ENCODE measurements at places on chromosomes 16 and 17.
A peak's percentile ranks its signal among the peaks of the same experiment; 100 is the strongest.

GRCh38 chr16:30677931-30678585 lies 19.8 kb downstream of the FBRS start:
- no peak for DNase-seq

DNA sequence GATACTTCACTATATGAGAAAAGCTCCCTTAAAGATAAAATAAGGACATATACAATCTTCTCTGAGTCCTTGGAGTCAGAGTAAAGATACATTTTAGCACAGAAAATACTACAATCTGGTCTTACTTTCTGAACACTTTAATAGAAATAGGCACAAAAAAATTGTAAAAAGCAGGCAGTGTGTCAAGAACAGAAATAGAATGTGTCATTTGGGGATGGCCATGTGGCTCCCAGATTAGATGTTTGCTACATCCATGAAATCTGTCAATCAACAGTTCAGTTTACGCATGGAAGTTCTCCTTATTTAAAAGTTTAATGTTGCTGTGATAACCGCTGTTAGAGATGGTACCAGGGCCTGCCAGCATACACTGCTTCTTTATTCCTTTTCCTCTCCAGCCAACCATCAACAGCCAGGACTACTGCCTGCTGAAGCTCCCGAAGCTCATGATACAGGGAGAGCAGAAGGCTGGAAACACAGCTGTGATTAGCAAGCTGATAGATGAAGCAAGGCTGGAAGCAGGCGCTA lies 278.5 kb downstream of the CEP112 start:
- no peak for DNase-seq

DNA sequence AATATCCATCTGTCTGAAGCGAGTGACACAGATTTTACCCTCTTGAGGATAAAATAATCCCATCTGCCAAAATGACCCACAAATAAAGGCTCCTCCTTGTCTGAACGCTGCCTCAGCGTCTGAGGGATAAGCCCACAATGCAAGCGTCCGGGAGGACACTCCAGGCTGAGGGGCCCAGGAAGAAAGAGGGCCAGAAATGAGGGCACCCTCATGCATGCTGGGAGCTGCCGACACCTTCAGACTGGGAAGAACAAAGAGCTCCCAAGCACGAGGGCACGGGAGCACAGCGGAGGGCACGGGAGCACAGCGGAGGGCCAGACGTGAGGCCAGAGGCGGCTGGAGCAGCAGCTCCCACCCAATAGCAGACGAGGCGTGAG lies 126.9 kb downstream of the ZNF778 start:
- no peak for DNase-seq

GRCh38 chr17:69207151-69207550 lies 21.5 kb downstream of the ABCA10 start:
- no peak for DNase-seq

- DNase-seq = no peak
Measured at GRCh38 chr17:32590974-32591373, 104.2 kb downstream of the CDK5R1 start.

GRCh38 chr17:290121-290521 lies 62.5 kb downstream of the RPH3AL start:
- no peak for DNase-seq

DNA sequence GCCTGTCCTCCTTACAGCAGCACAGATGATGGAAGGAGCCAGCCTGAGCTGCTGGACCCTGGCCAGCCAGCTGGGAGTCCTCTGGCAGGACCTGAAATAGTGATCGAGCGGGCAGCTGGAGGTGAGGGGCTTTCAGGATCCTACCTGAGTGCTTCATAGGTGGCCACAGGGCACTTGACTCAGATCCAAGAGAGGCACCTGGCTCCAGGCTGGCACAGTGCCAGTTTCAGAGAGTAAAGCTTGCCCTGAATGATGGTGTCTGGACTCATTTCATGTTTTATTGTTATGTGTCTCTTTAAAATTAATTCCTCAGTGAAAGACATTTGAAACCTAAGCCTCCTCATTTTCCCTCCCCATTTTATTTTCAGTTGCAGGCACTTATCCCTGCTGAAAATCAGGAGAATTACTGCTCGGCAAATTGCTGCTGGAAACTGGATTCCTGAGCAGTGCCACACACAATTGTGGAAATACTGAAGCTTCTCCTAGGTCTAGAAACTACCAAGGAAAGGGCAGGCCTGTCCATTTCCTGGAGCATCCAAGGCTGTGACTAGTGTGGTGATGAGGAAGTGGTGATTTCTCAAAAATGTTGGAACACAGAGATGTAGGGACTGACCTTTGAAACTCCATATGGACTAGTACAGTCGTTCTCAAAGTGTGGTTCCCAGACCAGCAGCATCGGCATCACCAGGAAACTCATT lies 16.1 kb upstream of the ADAMTS18 start:
- DNase-seq = no peak

DNA sequence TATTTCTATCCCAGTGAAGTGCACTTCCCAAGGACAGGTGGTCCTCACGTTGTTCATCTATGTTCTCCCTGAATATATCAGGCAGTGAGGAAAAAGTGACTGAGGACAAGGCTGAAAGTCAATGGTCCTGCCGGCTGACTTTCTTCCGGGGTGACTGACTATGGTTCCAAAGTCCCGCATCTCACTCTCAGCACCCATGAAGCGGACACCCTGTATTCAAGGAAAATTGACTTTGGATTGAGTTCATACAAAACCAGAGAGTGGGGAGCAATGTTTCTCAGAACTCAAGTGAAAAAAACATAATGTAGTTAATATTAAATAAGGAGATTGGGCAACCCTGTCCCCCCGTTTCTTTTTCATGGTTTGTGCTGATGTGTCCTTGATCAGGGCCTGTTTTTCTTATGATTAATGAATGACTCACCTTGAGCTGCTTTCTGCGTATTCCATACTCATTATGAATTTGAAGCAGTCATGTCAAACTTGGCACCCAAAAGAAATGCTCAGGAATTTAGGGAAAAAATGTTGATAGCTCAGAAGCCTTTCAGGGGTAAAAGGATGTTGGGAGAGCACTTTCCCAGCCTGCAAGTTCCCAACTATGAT lies 184.0 kb downstream of the CYLD start:
- no peak for DNase-seq

DNA sequence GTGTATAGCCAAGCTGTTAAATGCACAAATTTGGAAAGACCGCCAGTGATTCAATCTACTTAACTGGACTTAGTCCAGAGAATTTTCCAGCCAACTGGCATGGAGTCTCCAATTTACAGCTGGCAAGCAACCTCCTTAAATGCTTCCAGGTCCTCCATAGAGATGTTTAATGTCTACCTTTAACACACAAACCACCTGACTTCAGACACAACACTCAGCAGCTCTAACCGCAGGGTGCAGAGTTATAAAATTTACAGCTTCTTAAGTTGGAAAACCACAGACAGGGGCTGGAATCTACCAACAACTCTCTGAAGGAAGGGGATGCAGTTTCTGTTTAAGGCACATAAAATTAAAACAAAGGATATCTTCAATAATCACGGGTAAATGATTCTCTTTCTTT lies 106.9 kb downstream of the SYCE1L start:
- DNase-seq = no peak

DNA sequence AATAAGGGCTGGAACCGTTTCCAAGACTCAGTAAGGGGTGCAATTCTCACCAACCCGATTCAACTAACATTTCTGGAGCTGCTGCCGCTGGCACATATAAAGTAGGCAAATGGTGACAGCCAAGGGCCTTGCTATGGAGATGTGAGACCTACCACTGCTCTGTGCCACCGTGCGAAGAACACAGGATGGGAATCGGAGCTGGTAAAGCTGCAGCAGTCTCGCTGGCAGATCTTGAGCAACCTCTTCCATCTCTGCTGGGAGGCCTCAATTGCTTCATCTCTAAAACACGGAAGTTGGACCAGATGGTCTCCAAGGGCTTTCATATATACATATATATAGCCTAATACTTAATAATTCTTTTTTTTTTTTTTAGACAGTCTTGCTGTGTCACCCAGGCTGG lies 128.9 kb upstream of the RCVRN start:
- no peak for DNase-seq

- peak; percentile 23 for DNase-seq
Measured at GRCh38 chr17:79993390-79994227, 42.1 kb downstream of the TBC1D16 start.

DNA sequence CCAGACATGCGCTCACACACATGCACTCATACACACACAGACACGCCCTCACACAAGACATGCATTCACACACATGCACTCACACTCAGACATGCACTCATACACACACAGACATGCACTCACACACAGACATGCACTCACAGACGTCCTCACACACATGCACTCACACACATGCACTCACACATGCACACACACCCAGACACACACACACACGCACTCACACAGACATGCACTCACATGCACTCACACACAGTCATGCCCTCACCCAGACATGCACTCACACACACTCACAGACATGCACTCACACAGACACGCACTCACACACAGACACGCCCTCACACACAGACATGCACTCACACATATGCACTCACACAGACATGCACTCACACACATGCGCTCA lies 2.1 kb upstream of the ZNF469 start:
- no peak for DNase-seq

- no peak for DNase-seq
Measured at GRCh38 chr17:48549914-48550501, 5.1 kb upstream of the HOXB2 start.

- no peak for DNase-seq
Measured at GRCh38 chr17:14921936-14922335, 343.2 kb downstream of the PMP22 start.

- no peak for DNase-seq
Measured at GRCh38 chr16:54405478-54405877, 118.9 kb upstream of the IRX3 start.

DNA sequence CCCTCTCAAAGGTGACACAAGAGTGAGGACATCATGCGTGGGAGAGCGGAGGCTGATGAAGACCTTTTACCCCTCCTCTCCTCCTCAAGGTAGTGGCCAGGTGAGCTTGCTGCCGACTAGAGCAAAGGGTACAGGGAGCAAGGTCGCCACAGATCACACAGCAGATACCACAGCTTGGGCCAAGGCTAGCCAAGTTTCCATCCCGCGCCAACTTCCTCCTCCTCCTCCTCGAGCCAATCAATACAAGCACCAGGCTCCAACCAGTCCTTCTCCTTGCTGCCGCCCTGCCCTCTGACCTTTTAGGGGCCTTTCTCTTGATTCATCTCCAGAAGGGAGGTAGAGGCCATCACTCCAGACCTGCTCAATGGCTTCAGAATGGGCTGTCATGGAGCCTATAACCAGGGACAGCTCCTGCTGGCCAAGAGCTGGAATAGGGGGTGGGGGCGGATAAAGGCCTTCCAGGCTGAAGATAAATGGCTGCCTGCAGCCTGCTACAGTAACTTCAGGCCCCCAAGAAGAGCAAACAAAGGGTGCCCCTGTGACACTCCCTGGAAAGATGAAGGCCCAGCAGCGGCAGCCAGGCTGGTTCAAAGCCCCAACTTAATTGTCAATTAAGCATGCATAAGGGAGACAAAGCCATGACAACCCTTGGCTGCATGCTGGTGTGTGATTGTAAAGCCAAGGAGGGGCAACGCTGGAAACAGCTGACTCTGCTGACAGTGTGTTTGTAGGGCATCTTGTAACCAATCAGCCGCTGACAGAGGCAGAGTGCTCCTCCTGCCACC lies 17.8 kb downstream of the HNF1B start:
- DNase-seq = no peak

DNA sequence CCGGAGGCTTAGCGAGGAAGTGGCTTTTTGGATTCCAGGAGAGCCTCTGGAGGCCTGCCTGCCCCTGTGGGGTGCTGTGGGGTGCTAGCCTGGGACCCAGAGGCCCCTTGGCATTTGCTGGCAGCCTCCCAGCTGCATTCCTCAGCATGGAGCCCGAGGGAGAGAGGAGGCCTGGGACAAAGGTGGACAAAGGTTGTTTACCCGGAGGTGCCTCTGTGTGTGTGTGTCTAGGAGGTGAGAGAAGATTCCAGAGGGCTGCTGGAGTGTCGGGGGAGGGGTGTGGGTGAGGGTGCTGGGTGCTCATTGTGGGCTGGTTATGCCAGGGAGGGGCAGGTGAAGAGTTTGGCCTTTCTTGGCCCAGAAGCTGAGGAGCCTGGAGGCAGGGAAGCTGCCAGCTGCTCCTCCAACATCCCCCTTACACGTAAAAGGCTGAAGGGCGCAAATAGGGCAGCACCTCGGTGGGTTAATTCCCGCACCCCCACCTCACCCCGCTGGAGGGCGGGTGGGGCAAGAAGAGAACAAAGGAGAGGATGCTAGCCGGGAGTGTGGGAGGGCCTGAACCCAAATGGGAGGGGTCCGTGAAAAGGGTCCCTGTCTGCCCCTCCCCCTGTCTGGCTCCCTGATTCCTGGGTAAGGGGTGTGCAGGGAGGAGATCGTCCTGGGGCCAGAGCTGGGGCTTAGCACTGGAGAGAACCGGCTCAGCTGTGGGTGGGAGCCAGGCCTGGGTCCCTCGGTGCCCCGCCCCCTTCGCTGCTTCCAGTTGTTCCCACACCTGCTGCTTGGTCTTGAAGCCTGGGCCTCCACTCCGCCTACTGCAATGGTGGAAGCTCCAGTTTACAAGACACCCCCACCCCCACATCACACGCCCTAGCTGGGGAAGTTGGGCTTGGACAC lies 9.9 kb downstream of the HEXIM2 start:
- no peak for DNase-seq

GRCh38 chr16:49482690-49483089 lies 109.1 kb downstream of the C16orf78 start:
- no peak for DNase-seq

- DNase-seq = no peak
Measured at GRCh38 chr17:15388356-15389041, 47.1 kb upstream of the TEKT3 start.

GRCh38 chr17:4120332-4120731 lies 22.5 kb downstream of the ZZEF1 start:
- DNase-seq = no peak

- no peak for DNase-seq
Measured at GRCh38 chr17:17062356-17062755, 20.1 kb downstream of the MPRIP start.

GRCh38 chr17:76554131-76554530 lies 14.3 kb downstream of the PRCD start:
- DNase-seq = no peak

GRCh38 chr16:9357829-9358228 lies 266.4 kb downstream of the HAPSTR1 start:
- DNase-seq = no peak
